ENCODE measurements at places on chromosomes 11 and 22.

- ATAC-seq, result no peak
Measured at GRCh38 chr11:57761301-57762234, at the start of gene CTNND1. CTNND1 (plus strand) TSS chr11:57761802; CDS start chr11:57791479, 29,677 bp downstream.

- no peak for ATAC-seq
Measured at GRCh38 chr11:126390272-126390867, 34.9 kb downstream of the ST3GAL4 start.

GRCh38 chr22:29948385-29948769, 65.4 kb downstream of the MTMR3 start:
- no peak for ATAC-seq

DNA sequence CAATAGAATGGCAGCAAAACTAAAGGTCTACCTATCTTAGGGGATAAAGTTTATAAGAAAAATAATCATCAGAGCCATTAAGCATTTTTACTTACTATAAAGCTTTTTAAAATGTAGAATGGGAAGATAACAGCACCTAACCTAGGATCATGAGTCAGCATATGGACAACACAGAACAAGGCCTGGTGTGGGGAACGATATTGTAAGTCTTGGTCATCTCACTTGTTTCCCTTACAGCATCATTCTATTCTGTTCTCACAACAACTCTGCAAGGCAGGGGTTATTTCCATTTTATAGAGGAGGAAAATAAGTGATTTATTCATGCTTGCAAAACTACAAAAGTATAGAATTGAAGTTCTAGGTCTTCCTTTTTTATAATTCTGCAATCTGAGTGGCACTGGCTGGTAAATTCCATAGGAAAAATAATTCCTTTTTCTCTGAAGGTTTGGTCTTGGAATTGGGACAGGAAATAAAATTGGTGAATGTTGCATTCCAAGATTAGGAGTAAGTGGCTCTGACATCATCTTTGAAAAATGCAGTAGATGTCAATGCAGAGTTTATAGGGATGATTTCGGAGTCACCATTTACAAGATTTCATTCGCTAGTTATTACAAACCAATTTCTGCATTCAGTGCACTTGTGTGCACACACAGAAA, 423.0 kb downstream of the DYNC2H1 start:
- no peak for ATAC-seq

DNA sequence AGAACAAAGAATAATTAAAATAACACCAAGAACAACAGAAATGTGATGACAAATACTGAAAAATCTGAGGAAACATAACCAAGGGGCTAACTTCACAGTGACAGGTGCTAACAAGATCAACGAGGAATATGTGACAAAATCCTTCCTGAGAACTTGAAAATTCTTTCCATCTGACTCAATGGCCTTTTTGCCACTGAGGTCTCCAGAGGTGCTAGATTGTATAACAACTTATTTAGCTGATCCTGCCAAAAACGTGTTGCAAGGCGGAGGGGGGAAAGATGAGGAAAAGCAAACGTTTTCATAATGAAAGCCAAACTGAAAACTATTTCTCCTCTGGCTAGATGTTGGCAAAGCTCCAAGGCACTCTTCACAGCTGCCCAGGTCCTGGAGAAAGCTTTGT, 364.5 kb downstream of the NTM start:
- ATAC-seq, result no peak

GRCh38 chr11:94751786-94752185, 16.4 kb upstream of the AMOTL1 start:
- no peak for ATAC-seq

GRCh38 chr11:32172848-32173834, 82.3 kb downstream of the RCN1 start:
- no peak for ATAC-seq

- ATAC-seq, result peak; percentile 14
Measured at GRCh38 chr11:119338318-119338890, 2.3 kb downstream of the C1QTNF5 start.

GRCh38 chr11:57459164-57460021, 935 bp upstream of the RTN4RL2 start:
- no peak for ATAC-seq

DNA sequence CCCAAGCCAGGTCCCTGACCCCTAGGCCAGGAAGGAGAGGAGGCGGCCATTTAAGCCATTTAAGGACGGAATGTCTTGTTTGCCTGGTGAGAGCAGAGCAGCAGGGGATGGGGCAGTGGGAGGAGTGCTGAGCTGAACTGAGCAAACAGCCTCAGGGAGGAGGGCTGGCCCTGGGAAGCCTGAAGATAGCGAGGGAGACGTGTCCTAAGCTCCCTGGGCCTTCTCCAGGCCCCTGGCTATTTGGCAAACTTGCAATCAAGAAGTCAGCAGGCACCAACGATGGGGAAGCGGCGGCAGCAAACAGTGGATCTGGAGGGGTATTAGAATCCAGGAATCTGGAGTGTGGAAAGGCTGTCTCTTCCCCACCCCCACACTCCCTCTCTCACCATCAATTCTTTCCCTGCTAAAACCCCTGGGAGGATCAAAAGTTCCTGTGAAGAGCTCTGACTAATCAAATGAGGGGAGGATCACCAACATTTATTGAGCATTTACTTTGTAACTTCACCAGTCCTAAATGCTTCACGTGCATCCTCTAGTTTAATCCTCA, 8.8 kb downstream of the BCL9L start:
- ATAC-seq, result no peak

- no peak for ATAC-seq
Measured at GRCh38 chr22:30809086-30809485, 114.4 kb downstream of the OSBP2 start.

- ATAC-seq, result peak; percentile 72
Measured at GRCh38 chr11:103959279-103959942, 77.0 kb upstream of the DDI1 start.

DNA sequence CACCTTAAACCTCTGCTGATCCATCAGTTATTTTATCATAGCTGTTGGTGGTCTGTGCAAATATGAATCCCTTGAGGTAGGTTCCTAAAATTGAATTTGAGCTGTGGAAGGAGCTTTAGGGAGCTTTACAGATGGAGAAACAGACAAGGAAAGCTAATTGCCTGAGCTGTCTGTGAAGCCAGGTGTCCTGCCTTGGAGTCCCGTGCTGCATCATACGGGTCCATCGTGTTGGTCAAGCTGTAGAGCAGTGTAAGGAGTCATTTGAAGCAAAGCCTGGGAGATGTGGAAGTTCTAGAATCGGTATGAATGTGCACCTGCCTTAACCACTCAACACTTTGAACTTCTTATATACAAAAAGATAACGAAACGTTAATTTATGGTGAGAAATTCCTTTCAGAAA, 1.0 kb downstream of the POLA2 start:
- no peak for ATAC-seq

GRCh38 chr22:28369854-28370253, 309.8 kb downstream of the TTC28 start:
- ATAC-seq, result no peak

DNA sequence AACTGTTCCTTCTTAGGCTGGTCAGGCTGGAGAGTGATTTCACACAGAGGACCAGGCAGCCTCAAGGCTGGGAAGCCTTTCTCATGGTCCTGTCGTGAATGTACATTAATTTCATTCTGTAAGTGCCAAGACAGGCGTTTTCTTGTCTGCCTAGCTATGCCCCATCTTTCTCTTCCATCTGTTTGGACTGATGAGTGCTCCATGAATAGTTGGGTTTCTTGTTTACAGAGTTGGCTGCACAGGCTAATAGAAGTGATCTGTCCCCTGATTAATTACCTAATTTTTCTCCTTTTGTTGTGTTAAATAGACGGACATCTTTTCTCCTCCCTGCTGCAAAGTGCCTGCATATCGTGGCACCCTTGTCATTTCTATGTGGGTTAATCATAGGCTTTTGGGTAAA, 135.8 kb upstream of the NARS2 start:
- no peak for ATAC-seq

GRCh38 chr11:83025267-83025704, 46.4 kb downstream of the RAB30 start:
- no peak for ATAC-seq

GRCh38 chr11:125242141-125242775, 77.7 kb downstream of the PKNOX2 start:
- no peak for ATAC-seq

GRCh38 chr11:79290761-79291160, 150.1 kb downstream of the TENM4 start:
- ATAC-seq, result no peak

DNA sequence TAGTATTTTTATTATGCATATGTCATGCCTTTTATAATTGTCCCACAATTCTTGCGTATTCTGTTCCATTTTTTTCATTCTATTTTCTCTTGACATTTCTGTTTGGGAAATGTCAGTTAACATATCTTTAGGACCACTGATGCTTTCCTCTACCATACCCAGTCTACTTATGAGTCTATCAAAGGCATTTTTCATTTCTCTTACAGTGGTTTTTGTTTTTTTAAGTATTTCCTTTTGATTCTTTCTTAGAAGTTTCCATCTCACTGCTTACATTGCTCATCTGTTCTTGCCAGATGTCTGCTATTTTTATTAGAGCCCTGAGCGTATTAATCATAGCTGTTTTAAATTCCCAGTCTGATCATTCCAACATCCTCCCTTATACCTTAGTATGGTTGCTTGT, 29.3 kb upstream of the OR8B8 start:
- no peak for ATAC-seq

GRCh38 chr11:99268886-99269285, 248.1 kb downstream of the CNTN5 start:
- no peak for ATAC-seq

DNA sequence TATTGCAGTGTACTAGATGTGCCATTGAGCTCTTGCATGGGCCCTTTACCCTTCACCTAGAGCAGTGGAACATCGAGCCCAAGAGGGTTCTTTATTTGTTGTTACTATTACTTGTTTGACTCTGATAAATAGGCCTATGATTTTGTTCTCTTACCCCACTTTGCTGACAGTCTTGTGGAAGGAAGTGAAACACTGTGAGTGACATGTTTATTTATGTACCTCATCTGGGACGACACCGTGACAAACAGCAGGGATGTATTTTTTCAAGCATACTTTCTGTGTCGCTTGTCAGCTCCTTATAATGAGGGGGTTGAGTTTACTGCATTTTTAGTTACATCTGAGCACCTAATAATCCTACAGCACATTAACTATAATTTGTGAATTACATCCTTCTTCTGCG, 1010.3 kb upstream of the TENM4 start:
- no peak for ATAC-seq

GRCh38 chr22:42228483-42228882, 42.0 kb downstream of the TCF20 start:
- ATAC-seq, result no peak

DNA sequence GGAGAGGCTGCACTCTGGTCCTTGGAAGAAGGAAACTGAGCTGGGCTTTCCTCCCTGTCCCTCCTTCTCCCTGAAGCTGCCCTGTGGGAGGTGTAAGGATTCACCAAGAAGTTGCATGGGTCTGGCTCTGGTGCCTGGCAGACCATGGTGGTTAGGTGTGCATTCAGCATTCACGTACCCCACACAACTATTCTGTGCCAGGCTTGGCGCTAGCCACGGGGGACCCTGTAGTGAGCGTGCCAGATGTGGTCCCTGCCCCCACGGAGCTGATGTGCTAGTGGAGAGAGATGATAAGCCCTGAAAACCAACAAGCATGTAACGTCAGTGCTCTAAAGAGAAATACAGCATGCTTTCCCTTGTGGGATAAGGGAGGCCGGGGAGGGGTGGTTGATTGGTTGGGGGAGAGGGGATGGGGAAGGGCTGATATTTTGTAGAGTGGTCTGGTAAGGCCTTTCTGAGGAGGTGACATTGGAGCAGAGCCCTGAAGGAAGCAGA, 48.9 kb downstream of the CD82 start:
- no peak for ATAC-seq

DNA sequence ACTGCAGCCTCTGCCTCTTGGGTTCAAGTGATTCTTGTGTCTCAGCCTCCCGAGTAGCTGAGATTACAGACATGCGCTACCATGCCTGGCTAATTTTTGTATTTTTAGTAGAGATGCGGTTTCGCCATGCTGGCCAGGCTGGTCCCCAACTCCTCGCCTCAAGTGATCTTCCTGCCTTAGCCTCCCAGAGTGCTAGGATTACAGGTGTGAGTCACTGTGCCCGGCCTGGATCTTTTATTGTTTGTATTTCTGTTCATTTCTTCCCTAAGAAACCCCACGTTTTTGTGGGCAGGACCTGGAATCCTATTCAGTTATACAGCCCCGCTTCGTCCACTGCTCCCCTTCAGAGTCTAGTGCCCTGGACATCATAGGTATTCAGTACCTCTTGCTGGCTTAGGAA, 28.7 kb downstream of the ZBTB16 start:
- ATAC-seq, result no peak

GRCh38 chr22:50341977-50342650, 1.0 kb upstream of the PPP6R2 start:
- ATAC-seq, result peak; percentile 60

DNA sequence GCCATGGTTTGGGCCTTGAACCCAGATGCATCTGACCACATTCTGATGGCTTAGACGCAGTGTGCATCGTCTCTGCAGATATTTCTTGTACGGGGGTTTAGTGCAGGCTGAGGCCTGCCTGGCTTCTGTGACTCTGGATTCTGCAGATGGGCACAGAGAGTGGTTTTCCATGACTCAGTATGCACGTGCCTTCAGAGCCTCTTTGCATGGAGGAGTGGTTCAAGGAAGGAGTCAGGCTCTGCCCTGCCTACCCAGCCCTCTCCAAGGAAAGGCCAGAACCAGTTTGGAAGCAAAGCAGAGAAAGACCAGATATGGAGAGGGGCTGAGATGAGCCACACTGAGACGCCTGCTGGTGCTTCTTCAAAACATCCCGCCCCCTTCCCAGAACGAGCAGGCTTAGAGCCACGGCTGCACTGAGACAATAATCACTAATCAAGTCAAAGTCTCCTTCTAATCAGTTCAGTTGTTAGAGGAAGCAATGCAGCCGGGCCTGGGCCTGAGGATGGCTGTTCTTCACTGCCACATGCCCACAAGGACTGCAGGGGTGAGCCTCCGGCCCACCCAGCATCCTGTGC, 308.9 kb downstream of the NXPE2 start:
- no peak for ATAC-seq

DNA sequence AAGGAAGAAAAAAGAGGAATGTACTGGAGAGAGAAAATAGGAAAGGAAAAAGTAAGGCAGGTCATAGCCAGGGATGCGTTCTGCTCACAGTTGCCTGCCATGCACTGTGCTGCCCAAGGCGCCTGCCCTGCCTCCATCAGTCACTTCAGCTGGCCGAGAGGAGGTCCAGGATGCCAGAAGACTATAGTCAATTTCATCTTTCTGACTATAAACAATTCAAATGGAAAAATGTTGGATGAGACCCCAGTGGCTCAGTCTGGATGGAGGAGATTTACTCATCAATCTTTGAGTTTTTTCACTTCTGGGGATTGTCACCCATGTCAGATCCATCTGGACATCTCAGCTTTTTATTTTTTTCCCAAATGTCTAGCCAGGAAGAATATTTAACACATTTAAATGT, 36.7 kb upstream of the CLMP start:
- no peak for ATAC-seq

GRCh38 chr22:30538280-30538679, 8.3 kb downstream of the SEC14L6 start:
- no peak for ATAC-seq

DNA sequence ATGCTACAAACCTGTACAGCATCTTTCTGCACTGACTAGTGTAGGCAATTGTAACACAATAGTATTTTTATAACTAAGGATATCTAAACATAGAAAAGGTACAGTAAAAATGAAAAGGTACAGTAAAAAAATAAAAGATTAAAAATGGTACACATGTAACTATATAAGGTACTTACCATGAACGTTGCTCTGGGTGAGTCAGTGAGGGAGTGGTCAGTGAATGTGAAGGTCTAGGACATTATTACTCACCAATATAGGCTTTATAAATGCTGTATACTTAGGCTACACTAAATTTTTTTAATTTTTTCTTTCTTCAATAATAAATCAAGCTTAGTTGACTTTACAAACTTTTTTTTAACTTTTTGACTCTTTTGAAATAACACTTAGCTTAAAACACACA, 59.9 kb downstream of the EIF3M start:
- no peak for ATAC-seq

All from activated CD4-positive, CD25-positive, alpha-beta regulatory T cell treated with anti-CD3 and anti-CD28 coated beads, Interleukin-2, amount 50 U/mL, for 24 hours (primary cell).